ENCODE measurements at places on chromosomes 7 and 10. TPM values are rescaled to one million over a fixed set of nuclear protein-coding genes. Genes with fewer than 3 reads are reported as not detected.

NKX1-2 gene
- total RNA-seq, result not detected

TRPV5 gene
- total RNA-seq, result not detected

IDI2 gene
- total RNA-seq, result not detected

SAMD9L gene
- 6.1 TPM for total RNA-seq

SSMEM1 gene
- total RNA-seq, result not detected

TMEM196 gene
- not detected for total RNA-seq

GRIFIN gene
- not detected for total RNA-seq

TEX36 gene
- total RNA-seq, result not detected

SFRP5 gene
- total RNA-seq, result not detected
